ENCODE measurements at places on chromosomes 5 and 9.

DNA sequence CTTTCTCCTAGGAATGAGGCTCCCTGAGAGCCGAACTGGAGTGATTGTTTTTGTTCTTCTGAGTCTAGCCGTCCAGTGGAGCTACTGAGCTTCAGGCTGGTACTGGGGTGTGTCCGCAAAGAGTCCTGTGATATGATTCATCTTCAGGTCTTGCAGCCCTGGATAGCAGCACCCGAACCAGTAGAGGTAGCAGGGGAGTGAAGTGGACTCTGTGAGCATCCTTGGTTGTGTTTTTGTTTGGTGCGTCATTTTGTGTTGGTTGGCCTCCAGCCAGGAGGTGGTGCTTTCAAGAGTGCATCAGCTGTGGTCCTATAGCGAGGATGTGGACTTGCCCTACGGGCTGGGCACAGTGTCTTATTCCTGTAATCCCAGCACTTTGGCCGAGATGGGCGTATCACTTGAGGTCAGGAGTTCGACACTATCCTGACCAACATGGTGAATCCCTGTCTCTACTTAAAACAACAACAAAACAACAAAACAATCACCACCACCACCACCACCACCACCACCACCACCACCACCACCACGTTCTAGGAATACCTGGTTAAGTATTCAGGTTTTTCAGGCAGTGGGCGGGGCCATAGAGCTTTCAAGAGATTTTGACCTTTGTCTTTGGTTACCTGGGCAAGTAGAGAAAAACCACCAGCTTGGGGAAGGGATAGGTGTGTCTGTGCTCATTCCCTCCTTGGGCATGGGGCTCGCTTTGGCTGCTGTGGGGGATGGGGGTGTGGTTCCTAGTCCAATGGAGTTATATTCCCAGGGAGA lies 154.0 kb downstream of the WDR70 start:
- no peak for DNase-seq

- no peak for DNase-seq
These were observed 490.0 kb upstream of the PIK3R1 start for GRCh38 chr5:67725604-67726003.

DNA sequence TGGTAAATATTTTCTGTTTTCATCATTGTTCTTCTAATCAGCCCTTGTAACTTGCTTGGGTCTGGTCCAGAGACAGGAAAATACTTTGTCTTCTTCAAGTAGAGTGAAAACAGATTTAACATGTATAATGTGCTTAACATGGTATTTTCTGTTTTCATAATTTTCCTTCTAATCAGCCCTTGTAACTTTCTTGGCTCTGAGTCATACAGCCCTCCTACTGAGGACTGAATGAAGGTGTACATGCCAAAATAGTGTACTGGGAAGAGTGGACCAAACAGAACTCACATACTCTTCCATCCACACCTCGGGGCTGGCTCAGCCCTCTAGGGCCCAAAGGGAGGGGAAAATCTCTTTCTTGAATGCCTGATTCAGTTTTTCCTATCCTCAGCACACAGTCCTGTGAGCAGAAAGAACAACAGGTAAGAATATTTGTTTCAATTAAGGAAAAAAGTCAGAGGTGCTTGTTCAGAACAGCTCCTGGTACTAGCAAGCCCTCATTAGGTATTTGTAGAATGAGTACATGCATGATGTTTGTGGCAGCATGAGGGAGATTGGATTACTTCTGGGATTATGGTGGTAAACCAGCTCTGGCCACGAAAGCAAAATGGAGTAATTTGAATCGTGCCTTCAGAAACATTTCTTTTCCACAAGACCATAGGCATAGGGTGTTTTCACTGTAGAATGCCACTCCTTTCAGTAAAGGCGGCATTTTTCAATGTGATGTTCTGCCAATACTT lies 24.2 kb upstream of the MACIR start:
- DNase-seq = no peak

- no peak for DNase-seq
These were observed 159.4 kb downstream of the CEMIP2 start for GRCh38 chr9:71608825-71609447.

- no peak for DNase-seq
These were observed 126.7 kb downstream of the PRKACG start for GRCh38 chr9:68887232-68887631.

- DNase-seq = no peak
These were observed 361.6 kb downstream of the NPR3 start for GRCh38 chr5:33072726-33073125.

GRCh38 chr5:16866795-16867576 lies 69.1 kb downstream of the MYO10 start:
- DNase-seq = peak; percentile 72

DNA sequence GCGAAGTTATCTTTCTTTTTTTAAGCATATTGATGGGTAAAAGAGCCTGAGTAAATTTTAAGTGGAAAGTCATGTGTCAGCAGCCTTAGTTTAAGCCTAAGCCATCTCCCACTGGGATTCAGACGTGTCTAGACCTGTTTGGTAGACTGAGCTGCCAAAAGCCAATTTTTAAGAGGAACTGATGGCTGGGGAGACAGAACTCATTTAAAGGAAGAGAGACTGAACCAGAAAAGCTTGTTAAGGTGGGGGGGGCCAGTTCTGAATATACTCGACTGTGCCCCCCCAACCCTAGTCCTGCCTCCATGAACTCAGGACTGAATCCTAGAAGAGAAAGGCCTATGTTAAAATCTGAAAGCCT lies 58.3 kb upstream of the PLPP1 start:
- DNase-seq = peak; percentile 1

- no peak for DNase-seq
These were observed 179.1 kb downstream of the SLIT3 start for GRCh38 chr5:169121630-169122420.

DNA sequence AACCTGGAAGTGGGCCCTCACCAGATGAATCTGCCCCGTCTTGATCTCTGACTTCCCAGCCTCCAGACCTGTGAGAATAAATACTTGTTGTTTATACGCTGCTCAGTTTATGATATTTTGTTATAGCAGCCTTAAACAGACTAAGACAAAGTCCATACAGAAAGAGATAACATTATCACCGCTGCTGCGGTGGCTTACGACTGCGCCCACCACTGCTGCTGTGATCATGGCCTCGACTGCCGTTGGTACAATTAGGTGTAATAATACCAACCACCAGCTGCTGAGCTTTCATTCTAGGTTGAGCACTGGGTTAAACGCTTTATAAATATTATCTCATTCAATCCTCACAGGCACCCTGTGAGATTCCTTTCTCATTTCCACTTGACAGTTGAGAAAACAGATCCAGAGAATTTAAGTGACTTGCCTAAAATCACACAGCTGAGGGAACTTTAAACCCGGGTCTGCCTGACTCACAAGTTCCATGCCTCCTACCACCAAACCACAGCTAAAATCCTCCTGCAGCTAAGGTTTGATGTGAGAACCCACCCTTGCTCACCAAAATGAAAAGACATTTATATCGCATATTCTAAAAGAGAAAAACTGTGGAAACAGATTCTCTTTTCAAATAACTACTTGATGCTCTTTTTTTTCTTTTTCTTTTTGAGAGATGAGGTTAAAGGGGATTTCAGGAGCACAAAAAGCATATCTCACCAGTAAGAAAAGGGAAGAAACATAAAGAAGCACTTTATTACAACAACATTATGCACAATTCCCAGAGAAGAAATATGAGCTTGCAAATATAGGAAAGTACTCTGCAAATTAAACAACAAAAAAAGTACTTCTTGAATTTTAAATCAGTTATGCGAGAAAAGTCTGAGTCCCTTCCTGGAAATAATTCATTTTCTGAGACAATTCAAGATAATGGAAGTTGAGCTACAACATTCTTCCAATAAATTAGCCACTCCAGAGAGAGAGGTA lies 23.9 kb downstream of the GOLM1 start:
- no peak for DNase-seq

- DNase-seq = peak; percentile 45
These were observed at the start of gene GFRA3 for GRCh38 chr5:138274189-138274853. Gene GFRA3, minus strand, starts transcription at chr5:138274621. Its CDS starts 197 bp downstream, at chr5:138274424.

GRCh38 chr5:88238732-88239131 lies 29.9 kb downstream of the TMEM161B start:
- DNase-seq = no peak

DNA sequence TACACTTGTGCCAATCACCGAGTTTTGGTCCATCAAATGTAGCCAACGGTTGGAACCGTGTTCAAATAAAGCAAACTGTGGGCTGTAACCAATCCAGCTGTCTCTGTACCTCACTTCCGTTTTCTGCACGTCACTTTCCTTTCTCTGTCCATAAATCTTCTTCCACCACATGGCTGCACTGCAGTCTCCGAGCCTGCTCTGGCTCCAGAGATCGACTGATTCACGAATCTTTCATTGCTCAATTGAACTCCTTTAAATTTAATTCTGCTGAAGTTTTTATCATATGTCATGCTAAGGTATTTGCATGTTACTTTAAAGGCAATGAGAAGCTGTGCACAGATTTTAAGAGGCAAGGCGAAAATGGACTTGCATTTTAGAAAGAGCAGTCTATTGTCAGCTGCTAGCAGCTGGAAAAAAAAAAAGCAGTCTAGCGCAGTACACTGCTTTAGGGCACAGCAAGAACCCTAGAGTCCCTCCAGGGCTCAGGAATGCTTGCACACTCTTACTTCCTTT lies 13.2 kb downstream of the TTC39B start:
- no peak for DNase-seq

GRCh38 chr9:134917431-134918373 lies at the start of gene FCN1:
Gene FCN1, minus strand, starts transcription at chr9:134917912. Its CDS starts 41 bp downstream, at chr9:134917871.
- DNase-seq = no peak

DNA sequence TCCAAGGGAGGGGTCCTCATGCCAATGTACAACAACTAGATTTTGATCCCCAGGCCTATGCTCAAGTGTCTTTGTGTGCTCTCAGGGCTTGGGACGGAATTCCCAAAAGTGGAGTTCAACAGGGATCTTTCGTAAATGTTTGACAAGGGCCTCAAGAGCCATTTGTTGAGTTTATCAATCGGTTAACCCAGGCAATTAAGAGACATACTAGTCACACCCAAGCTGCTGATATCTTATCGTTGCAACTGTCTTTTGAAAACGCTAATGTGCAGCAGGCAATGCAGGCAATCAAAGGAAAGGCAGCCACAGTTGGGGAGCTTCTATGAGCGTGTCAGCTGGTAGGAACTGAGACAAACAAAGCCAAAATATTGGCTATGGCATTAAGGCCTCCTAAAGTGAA lies 161.2 kb downstream of the CPLANE1 start:
- DNase-seq = no peak

GRCh38 chr5:110477911-110478310 lies 248.6 kb downstream of the TMEM232 start:
- no peak for DNase-seq

GRCh38 chr5:20680718-20681302 lies 692.8 kb upstream of the CDH18 start:
- DNase-seq = no peak

- no peak for DNase-seq
These were observed 181.8 kb downstream of the TSSK1B start for GRCh38 chr5:113253037-113253436.

DNA sequence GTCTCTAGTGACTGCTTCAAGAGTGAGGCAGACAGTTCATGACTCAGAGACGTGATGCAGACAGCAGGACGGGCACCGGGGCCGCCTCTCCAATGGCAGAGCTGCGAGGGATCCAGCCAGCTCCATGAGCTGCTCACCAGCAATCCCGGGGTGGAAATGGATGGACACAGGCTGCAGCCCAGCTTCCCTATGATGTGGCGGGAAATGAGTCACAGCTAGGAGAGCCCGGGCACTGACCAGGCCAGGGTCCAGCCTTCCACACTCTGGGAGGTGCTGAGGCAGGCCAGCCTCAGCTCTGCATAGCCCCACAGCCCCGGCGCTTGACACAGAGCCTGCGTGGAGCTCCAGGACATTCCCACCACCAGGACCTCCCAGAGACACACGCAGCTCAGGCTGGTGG lies 244.8 kb upstream of the IRX2 start:
- DNase-seq = no peak
